ENCODE measurements at places on chromosomes 16 and 17.

- no peak for DNase-seq
Measured at GRCh38 chr17:74393346-74393942, 26.1 kb downstream of the GPR142 start.

GRCh38 chr17:79050551-79050950 is 24.1 kb upstream of the ENGASE start:
- no peak for DNase-seq

DNA sequence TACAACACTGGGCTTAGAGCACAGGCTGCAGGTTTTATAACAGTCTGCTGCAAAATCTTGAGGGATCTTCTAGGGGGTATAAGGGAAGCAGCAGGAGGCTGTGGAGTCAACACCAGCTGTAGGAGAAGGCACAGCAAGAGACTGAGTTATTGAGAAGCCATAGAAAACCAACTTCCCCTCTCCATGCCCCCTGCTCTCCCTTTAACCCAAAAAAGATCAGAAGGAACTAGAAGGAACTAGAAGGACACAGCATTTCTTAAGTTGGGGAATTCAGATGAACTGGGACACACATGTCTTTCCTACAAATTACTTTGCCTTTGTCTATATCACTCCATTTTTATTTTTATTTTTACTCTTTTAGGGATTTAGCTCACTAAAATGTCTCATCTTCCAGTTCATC is 6.2 kb upstream of the CCL18 start:
- no peak for DNase-seq

- no peak for DNase-seq
Measured at GRCh38 chr17:81031566-81032550, 3.1 kb upstream of the BAIAP2 start.

DNA sequence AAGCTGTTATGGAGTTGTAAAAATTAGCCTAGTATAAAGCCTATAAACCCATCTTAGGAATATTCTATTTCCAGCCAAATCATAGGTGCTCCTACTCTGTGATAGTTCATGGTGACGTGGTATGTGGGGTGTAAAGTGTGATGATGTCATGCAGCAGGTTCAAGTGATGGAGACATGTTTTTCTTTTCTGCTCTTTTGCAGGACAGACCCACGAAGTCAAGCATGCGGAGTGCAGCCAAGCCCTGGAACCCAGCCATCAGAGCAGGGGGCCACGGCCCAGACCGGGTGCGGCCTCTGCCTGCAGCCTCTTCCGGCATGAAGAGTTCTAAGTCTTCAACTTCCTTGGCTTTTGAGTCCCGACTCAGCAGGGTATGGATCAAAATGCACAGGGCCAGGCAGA is 87.3 kb downstream of the SPECC1 start:
- DNase-seq: no peak

DNA sequence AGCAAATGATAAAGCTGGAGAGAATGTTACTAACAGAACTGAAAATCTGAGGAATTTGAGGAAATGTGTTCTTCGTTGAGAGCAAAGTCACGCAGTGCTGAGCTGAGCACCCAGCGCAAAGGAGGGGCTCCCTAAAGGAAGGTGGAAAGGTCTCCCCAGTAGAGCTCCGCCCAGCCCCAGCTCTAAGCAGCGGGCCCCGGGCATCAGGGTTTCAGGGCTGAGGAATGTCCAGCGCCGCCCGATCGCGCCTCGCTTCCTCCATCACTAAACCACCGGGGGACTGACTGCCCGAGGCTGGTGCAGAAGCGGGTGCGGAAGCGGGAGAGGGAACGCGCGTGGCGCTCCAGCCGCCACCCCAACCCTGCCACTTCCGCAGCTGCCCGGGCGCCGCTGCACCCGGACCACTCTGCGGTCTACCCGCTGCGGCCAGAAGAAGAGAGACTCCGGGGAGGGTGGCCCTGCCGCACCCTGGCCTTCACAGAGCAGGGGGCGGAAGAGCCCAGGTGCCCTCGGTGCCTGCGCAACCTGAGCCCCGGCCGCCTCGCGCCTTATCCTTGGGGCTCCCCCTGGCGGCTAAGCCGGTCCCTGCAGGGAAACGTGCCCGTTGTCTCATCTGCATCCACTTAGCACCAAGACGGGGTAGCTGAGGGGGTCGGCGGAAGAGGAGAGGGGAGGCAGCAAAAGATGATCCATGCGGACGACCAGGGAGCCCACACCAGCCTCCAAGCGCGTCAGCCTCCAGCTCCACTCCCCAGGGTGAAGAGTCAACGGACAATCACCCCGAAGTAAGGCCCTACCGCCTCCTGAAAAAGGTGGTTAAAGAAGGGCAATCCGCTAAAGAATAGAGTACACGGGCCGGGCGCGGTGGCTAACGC is 12.4 kb upstream of the GUCY2D start:
- DNase-seq: no peak

DNA sequence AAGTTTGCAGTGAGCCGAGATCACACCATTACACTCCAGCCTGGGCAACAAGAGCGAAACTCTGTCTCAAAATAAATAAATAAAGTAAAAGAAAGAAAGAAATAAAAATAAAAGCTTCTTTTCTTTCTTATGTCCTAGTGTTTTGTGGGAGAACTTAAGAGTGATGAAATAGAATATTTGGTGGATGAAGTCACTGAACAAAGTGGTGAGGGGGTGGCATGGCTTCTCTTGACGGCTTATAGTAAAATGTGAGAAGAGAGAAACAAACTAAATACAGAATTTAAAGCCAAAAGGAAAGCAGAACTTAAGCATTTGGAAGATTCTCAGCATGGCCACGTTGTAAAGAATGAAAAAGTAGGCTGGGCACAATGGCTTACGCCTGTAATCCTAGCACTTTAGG is 15.3 kb downstream of the SGF29 start:
- DNase-seq: no peak

GRCh38 chr16:20952139-20952920 is 51.8 kb downstream of the LYRM1 start:
- DNase-seq: no peak

- peak; percentile 78 for DNase-seq
Measured at GRCh38 chr16:77877712-77878347, 89.5 kb downstream of the VAT1L start.

DNA sequence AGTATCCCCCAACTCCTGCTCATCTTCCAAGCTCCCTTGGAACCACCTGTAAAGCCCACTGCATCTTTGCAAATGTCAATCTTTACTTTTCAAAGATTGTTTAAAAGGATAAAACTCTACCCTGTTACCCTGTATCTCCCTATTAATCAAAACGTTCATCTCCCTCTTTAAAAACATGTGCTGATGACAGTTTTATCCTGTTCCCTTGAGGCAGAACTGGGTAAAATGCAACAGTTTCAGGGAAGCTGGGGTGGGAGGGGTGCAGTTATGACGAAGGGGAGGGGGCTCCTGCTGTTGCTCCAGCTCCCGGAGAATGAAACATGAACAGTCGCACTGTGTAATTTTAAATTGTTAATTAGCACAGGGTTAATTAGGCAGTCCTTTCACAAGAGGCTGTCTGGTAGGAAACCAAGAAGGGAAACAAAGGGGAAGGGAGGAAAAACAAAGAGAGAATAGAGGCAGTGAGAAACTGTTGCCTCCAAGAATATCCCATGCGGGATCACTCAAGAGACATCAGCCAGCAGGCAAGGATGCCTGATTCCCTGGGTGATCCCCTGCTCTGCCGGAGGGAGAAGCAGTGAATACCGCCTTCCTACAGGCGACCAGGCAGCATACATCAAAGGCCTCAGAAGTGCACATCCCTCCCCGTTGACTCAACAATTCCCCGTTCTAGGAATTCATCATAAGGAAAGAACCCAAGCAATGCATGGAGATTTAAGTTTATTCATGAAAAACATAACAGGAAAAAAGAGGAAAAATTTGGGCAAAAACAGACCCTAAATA is 84.2 kb downstream of the ZFHX3 start:
- DNase-seq: no peak

- no peak for DNase-seq
Measured at GRCh38 chr17:66835476-66835875, 559 bp downstream of the CACNG5 start.

- DNase-seq: no peak
Measured at GRCh38 chr16:86403541-86404163, 106.7 kb upstream of the FOXF1 start.

GRCh38 chr16:67156143-67156844 is 3.4 kb downstream of the TRADD start:
- DNase-seq: no peak

DNA sequence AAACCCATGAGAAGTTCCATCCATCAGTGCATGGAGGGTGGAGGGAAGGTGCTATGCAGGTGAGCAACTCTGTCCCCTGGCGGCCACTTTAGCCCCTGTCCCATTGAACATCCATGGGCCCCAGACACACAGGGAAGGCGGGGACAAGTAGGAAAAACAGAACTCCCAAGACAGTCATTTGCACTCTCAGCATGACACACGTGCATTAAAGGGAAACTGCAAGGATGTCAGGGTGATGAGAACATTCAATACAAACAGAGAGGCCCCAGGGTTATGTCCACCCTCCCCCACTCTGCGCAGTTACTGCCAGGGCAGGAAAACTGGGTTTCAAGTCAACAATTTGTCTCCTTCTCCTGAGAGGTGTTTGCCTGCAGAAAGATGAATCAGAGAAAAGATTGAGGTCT is 44.0 kb upstream of the AKTIP start:
- DNase-seq: no peak

DNA sequence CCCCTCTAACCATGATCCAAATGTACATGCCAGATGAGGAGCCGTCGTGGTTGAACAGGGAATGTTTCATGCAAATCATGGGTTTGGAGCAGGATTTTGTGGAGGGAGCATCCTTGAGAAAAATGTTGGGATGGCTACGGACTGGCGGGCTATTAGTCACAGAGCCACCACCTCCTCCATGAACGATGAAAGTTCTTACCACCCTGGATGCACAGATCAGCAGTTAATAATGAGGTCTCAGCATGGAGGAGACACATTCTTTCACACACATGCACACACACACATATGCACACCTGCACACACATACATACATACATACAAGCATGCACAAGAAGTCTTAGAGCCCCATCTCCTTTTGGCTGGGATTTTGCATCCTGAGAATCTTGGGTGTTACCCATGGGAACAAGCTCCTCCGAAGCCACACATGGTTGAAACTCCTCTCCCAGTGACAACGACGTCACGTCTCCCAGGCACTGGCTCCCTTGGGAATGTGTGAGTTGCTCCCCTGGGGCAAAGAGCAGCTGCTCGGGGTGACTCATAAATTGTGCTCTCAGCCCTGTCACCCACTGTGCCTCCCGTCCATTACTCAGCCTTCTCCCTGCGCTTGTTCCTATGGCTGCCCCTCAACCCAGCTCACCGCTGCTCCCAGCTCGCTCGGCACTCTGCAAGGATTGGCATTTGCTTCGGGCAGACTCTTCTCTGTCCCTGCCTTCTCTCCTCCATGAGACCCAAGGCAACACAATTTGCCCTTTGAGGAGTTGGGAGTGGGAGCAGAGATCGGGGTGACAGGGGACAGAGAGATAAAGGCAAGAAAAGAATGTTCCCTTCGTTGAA is 344.6 kb downstream of the SOX9 start:
- DNase-seq: no peak

GRCh38 chr17:36632916-36633771 is 31.8 kb downstream of the MRM1 start:
- DNase-seq: no peak

DNA sequence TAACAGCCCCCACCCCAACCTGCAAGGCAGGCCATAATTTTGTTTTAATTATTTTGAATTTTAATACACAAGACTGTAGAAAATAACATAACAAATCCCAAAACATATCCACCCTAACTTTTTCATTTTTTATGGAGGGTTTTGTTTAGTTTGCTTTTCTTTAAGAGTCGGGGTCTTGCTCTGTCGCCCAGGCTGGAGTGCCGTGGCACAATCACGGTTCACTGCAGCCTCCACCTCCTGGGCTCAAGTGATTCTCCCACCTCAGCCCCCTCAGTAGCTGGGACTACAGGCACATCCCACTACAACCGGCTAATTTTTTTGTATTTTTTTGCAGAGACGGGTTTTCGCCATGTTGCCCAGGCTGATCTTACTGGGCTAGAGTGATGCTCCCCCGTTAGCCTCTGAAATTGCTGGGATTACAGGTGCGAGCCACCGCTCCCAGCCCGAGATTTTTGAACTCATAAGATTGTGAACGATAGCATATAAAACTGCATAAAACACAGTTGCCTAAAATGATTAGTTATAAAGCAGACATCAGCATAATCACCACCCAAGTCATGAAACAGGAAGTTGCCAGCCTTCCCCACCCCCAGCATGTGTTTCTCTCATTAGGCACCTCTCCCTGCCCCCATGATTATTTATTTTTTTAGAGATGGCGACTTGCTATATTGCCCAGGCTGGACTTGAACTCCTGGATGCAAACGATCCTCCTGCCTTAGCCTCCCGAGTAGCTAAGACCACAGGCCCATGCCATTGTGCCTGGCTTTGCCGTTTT is 13.6 kb upstream of the DOC2B start:
- no peak for DNase-seq

- no peak for DNase-seq
Measured at GRCh38 chr16:6252541-6252940, 1080.1 kb upstream of the RBFOX1 start.

- DNase-seq: no peak
Measured at GRCh38 chr16:27258241-27258734, 10.3 kb downstream of the NSMCE1 start.

DNA sequence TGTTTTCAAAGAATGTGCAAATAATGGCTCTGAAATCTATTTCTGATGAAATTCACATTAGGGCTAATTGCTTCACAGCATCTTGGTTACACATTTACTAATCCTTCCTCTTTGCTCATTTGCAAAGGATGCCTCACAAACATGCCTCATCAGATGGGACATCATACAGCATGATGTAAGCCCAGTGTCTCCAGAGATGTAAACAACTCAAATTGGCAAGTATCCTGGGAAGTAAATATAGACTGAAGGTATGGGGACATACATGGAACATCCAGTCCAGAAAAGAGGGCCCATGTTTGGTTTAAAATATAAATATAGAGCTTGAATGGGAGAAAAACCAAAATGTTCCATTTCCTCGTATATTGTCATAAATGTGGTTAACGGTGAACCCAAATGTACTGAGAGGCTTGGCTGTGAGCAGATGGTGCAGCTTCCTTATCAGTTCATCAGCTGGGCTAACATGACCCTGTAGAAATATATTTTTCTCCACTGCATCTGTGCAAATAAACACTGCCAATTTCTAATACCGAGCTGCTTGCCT is 142.9 kb upstream of the NUDT7 start:
- no peak for DNase-seq

DNA sequence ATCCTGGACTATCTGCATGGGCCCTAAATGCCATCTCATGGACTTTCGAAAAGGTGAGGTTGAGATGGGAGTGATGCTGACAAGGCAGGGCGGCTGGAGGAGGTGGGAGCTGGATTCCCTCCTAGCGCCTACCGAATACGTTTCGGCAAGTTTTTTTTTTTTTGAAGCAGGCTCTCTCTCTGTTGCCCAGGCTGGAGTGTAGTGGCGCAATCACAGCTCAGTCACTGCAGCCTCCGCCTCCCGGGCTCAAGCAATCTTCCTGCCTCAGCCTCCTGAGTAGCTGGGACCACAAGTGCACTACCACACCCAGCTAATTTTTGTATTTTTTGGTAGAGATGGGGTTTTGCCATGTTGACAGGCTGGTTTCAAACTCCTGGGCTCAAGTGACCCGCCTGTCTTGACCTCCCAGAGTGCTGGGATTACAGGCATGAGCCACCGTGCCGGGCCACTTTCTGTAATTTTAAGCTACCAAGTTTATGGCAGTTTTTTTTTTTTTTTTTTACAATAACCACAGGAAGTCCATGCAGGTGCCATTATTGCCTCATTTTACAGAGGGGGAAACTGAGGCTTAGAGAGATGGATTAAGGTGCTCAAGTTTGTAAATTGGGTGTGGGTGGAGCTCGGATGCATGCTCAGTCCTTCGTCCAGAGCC is 246.4 kb downstream of the PRKCA start:
- no peak for DNase-seq

GRCh38 chr17:41962768-41963434 is 3.7 kb upstream of the CNP start:
- DNase-seq: no peak

All from HS-5 (cell line).